ENCODE measurements at places on chromosomes 11 and 22.

DNA sequence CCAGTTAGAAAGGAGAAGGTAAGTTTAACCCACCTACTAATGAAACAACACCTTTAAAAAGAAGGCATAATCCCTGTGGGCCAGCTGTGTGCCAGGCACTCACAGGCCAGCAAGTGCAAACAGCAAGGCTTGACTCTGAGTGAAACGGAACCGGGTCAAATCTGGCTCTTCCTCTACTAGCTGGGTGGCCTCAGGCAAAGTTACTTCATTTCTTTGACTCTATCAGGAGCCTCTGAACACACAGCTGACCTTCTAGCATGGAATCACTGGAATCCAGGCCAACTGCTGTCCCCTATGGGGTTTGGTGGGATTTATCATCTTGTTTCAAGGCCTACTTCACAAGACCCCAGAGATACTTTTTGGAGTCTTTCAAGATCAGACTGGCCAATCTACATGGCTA, 3.3 kb downstream of the RAB38 start:
- DNase-seq: no peak

DNA sequence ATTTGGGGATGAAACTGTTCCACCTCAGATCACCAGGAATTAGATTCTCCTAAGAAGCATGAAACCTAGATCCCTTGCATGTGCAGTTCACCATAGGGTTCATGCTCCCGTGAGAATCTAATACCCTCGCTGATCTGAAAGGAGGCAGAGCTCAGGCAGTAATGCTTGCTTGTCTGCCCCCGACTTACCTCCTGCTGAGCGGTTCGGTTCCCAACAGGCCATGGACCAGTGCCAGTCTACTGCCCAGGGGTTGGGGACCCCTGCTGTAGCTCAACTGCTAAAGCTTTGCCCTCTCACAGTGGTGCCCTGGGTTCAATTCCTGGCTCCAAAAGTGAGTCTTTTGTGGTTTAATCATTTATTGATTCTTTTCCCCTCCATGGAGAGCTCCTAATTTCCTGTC, 3.4 kb downstream of the JAML start:
- DNase-seq: no peak

DNA sequence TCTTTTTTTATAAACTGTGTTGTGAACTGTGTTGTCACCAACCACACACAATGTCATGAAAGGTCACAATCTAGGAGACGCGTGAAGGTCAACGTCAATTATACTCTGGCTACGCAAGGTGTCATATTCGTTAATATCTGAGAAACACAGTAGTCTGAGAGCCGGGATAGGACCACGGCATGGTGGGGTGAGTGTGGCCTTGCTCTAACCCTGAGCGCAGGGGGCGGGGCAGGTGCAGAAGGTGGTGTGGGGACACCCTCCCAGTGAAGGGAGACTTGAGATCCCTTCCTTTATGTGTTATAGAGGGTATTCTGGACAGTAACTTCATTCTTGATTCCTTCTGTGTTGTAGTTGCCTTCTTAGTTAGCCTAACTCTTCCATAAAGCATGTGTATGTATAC, 883.0 kb downstream of the OPCML start:
- no peak for DNase-seq

DNA sequence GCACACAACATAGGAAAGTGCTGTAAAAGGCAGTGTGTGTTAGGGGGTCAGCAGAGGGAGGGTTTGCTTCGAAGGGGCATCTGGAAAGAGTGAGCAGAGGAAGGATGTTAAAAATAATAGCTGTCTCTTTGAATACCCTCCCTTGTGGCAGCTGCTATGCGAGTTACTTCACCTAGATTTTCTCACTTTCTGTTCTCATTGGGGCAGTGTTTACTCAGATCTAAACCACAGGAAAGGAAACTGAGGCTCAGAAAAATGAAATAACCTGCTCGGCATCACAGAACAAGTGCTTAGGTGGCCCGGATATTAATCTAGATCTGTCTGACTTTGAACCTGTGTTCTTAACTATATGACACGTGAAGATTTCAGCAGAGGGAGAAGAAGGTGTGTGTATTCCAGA, 125.3 kb downstream of the C11orf91 start:
- DNase-seq: no peak

- no peak for DNase-seq
These were observed 3.8 kb downstream of the PCSK7 start for GRCh38 chr11:117228091-117228490.

GRCh38 chr11:32830413-32830738, 649 bp downstream of the PRRG4 start:
- peak; percentile 4 for DNase-seq

DNA sequence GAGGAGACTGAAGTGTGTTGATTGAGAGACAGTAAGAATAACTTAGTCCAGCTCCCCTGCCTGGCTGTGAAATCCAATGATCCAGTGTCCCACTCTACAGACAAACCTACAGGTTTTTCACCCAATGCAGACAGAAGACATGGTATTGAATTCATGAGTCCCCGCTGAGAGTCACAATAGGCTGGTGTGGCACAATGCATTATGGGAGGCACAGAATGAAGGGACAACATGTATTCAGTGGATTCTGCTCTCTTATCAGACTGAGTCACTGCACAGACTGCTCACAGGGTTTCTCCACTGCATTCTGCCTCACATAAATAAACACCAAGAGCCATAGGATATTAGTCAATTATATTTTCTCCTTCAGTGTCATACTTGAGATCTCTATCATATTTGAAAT, 55.2 kb upstream of the TOP3B start:
- DNase-seq: no peak

DNA sequence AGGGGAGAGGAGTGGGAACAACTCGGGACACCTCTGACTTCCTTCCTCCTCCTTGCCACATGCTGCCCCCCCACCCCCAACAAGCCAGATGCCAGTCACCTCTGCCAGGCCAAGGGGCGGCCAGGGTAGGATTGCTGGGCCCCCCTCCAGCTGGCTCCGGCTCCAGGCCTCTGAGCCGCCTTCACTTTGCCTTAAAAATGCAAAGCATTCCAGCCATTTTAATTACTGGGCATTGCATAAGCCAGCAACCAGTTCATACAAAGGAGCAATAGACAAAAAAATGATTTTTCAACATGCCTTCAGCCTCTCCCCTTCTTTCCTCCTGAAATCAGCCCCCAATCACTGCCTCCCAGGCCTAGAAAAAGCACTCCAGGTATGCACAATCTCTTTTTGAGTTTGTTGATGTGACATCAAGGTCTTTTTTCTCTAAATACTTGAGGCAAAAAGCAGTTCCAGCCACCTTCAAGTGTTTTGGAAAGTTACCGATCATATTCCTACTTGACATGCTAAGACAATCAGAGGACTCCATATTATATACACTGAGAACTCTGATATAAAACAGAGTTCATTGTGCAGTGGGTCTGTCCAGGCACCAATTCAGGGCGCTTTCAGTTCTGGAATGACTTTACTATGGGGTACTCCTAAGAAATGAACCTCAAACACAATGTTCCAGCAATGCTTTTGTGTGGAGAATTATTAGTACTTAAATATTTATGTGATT, 12.4 kb upstream of the TIMP3 start:
- DNase-seq: no peak

DNA sequence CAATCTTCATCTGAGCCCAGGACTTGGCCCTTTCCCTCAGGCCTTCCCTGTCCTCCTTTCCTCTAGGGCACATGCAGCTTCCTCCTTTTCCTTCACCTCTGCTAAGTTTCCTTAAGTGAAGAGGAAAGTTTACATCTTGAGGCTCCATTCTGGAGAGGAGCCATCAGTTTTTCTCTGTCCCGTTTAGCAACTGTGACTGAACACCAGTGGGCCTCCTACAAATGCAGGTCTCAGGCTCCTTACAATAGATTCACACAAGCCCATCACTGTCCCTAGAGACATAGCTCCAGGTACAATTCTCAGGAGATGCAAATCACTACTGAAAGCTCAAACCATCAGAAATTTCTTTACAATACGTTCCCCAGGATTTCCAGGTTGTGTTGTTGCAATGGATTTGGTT, 23.3 kb upstream of the LYVE1 start:
- no peak for DNase-seq

GRCh38 chr11:5992604-5993251, 5.9 kb upstream of the OR52L1 start:
- no peak for DNase-seq

DNA sequence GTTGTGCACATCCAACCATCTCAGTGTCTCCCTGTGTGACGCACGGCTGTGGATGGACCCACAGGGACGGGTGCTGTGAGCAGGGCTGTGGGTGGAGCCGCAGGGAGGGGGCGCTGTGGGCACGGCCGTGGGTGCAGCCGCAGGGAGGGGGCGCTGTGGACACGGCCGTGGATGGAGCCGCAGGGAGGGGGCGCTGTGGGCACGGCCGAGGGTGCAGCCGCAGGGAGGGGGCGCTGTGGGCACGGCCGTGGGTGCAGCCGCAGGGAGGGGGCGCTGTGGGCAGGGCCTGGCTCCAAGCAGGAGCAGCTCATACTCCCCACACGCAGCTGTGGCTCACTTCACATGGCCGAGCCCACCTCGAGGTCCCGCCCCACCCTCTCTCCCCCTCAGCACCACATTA, 6.0 kb upstream of the MAPK11 start:
- DNase-seq: peak; percentile 65

DNA sequence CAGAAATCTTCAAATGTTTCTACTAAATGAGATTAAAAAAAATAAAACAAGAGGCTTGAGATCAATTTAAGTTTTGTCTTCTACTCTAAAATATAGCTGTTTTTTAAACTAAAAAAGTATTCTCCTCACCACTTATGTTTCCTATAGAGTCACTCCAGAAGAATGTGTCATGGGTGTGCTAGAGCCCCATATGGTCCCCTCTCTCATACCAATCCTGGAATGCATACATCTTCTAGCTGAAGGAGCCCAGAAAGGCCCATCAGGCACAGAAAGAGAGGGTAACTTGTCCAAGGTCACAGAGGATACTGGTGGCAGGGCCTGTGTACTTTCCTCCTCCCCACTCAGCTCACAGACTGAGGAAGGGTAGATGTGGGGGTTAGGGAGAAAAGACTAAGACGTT, 34.4 kb downstream of the RELT start:
- no peak for DNase-seq

DNA sequence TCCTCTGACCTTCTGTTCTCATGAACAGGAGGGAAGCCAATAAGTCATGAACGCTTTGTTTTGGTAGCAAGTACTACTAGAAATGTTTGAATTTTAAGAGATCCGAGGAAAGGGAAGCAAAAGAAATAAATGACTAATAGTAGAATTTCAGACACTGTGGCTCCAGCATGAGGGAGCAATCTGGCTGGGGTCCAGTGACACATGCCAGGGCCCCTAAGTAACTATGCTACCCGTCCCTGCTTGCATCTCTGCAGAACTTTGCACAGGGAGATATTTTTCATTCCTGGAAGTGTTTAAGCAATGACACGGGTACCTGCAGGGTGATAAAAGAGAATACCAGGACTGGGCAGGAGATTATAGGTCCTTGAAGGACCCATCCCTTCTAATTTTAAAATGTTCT, 7.3 kb upstream of the ADAMTS8 start:
- no peak for DNase-seq

DNA sequence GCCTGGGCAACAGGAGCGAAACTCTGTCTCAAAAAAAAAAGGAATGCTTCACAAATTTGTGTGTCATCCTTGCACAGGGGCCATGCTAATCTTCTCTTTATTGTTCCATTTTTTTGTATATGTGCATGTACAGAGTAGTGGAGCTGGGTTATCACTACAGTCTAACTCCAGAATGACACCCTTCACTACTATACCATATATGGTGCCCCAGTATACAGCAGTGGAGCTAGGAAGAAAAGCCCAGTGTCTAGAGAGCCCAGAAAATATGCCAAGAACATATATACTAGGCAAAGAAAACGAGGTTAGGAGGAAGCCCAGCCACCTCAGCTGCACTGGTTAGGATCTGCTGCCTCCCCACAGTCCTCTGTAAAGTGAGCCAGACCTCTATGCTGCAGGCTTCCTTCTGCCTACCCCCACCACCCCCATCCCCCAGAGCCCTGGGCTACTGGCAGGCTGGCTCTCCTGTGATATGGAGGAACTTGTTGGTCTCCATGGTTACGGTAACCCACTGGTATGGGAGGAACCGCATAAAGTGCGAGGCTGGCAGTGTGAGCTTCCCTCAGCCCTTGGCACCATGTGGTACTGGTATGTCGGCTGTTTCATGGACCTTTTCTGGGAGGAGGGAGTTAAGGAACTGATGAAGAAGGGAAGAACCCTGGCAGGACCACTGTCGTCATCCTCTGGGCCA, 34.3 kb downstream of the RCOR2 start:
- peak; percentile 64 for DNase-seq

DNA sequence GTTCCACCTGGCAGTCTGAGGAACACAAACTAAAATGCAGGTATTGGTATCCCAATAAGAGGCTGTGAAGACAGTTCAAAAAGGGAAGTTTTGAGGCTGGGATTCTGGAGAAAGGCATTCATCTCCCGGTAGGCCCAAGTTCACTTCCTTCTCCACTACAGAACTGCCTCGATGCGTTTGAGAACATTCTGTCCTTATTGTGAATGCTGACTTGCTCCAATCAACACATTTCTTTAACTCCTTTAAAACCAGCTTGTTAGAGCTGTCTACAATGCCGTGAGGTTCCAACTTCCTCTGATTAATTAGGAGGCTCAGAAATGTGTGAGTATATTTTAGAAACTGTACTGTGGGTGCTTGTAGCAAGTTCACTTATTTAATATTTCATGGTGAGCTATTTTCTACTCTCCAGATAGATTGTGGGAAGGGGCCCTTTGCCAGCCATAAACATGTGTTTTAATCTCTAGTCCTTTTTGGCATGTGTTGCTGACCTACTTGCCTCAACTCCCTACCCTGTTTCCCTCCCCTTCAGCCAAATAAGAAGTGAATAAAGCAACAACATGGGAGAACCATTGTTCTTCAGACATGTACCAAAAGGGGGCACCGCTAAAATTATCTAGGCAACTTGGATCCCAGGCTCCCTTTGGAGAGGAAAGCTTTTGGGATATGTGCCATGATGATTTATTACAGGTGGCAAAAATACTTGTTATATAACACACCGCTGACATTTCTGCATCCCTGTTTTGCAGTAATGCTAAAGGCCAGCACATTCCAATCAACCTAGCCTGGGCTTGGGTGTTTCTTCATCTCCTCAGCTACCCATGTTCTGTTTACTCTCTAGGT, 245.6 kb downstream of the BLID start:
- no peak for DNase-seq

DNA sequence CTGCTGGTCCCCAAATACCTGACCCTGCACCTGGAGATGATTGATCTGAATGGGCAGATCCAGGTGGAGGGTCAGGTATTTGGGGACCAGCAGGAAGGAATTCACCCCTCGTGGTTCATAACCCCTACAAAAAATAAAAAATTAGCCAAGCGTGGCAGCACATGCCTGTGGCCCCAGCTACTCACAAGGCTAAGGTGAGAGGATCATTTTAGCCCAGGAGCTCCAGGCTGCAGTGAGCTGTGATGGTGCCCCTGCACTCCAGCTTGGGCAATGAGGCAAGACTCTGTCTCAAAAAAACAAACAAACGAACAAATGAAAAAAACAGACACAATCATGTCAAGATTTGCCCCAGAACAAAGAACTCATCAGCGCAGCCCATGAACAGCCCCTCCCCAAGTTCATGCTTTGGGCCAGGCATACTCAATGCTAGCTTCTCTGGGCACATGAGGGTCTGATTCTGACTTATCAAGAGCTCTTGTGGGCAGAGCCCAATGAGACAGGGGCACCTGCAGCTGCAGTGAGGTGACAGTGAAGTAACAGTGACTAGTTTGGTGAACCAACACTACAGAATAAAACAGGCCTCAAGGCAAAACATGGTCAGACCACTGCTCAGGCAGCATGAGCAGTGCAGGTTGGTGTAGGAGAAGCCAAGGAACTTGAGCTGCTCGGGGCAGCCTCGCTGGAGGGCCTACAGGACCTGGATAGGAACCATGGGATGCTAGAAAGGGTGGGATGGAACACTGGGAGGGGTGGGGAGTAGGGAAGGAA, 10.2 kb upstream of the FCHSD2 start:
- no peak for DNase-seq
